ENCODE measurements at places on chromosomes 16 and 17. TPM values are rescaled to one million over a fixed set of nuclear protein-coding genes. Genes with fewer than 3 reads are reported as not detected.

The KRT222 gene
- not detected for total RNA-seq

The HOXB7 gene
- total RNA-seq, result 2.1 TPM

The ACSM3 gene
- 0.91 TPM for total RNA-seq

The BPTF gene
- 157 TPM for total RNA-seq

The CDRT15L2 gene
- not detected for total RNA-seq

The SPNS3 gene
- total RNA-seq, result 2.5 TPM

DNA sequence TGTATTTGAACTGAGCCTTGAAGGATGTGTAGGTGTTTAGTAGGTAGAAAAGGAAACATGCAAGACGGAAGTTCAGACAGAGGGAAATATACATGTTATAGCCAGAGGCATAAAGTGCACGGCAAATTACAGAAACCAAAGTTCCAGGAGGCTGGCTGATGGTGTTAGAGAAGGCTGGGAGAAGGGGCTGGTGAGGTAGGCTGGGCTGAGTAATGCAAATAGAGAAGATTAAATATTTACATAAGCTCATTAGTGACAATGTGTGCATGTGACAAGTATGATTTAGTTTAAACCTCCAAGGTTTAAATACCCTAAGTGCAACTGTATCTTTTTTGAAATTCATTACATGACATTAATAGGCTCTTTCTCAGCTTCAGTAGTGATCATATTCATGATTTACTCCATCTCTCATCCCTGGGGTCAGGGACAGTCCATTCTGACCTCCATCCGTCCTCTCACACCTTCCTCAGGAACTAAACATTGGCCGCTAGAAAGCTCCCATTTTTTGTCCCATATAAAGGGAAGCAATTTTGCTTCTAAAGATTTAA lies 399.8 kb upstream of the SALL1 start:
- DNase-seq, result no peak

DNA sequence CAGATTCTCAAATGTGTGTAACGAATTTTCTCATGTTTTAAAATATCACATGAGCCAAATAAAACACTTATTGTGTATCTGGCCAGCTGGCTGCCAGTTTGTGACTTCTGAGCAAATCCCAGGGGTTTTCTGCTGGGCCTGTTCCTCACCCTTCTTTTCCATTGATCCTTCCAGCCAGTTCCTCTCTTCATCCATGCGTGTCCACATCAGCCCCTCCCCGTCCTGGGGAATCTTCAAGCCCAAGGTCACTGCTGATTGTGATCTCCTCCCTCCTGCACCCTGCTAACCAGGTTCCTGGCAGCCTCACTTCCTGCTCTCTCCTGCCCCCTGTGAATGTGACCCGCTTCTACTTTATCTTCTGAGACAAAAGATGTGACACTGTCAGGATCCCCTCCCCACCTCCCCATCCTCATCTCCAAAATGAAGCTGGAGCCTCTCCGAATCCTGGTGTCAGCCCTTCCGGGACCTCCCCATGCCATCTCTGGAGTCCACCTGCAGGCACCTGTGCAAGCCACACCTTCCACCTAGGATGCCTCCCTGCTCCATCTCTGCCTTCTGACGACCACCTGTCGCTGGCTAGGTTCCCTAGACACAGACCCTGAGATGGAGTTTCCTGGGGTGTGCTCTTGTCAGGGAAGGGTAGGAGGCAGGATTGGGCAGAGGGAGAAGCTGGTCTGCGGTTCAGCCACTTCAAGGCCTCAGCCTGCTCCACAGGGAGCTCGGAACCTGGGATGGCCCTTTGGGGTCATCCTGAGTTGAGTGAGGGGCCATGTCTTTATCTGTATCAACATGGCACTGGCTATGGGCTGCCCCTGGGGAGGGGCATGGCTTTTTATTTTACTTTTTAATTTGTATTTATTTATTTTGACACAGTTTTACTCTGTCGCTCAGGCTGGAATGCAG lies 205.1 kb downstream of the KATNIP start:
- DNase-seq, result no peak

GRCh38 chr17:81528651-81529436 lies 667 bp downstream of the FSCN2 start:
- DNase-seq, result no peak

DNA sequence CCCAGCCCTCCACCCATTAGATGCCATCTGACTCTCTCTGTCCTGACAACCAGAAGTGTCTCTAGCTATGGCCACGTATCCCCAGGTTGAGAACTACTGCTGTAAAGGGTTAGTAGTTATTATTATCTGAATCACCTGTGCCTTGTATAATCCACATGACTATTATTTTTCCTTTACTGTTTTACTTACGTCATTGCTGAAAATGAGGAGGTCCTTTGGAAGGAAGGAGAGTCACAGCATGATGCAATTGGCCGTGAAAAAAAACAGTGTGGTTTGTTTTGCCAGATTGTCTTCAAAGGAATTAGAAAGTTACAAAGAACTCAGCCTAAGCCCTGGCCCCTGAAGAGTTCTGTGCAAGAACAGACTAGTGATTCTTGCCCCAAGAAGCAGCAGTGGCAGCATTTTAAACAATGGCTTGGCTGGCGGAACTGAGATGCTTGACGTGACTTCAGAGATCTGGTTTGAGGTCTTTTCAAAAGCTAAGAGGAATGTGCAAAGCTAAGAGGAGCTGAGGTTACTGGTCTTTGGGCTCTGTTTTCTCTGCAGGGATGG lies 413.3 kb upstream of the EEF2KMT start:
- DNase-seq, result no peak

DNA sequence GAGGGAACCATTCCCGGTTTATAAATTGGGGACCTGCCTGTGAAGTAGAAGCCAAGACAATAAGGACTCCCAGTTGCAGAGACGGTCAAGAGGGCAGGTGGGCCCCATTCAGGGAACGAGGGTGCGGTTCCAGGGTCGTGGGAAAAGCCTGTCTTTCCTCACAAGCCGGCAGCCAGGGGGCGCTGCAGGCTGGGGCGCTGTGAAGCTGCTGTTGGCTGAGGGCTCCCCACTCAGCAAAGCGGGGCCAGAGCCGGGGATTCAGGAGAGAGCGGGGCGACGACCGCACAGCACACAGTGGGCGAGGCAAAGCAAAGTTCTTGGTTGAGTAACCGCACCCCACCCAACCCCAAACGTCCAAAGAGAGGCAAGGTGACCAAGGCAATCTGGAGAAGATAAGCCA lies 24.9 kb downstream of the CDRT15 start:
- peak; percentile 32 for DNase-seq

Measured in CD4-positive, CD25-positive, alpha-beta regulatory T cell (primary cell).